ACHN (cell line): ENCODE measurements at places on chromosomes 5 and 9.

GRCh38 chr5:68519143-68519542 lies 303.6 kb downstream of the PIK3R1 start:
- DNase-seq: no peak

GRCh38 chr5:118988866-118989180 lies 476 bp upstream of the DTWD2 start:
- no peak for DNase-seq

- no peak for DNase-seq
Measured at GRCh38 chr5:159873680-159874079, 42.6 kb upstream of the ADRA1B start.

- peak; percentile 22 for DNase-seq
Measured at GRCh38 chr5:78649211-78649695, 681 bp upstream of the LHFPL2 start.

DNA sequence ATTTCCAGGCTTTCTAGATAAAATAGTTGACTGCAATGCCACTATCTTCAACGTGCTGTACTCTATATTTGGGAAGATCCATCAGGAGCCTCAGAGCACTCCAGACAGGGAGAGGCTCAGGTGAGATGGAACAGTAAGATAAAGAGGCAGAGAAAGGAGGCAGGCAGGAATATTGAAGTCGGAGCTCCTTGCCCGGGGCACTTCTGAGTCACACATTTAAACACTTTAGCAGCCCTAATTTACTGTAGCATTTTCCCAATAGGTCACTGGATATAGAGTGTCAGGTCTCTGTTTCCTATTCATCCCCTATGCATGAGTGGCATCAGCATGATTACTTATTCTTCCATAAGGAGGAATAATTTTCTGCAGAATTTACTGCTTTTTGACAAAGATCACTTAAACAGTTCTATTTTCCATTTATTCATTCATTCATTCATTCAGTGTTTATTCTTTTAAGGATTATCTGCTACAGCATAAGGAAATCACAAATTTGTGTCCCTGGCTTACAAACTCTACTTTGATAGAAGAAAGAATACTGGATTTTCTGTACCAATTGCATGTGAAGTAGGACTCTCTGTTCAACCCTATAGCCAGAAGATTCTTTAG lies 170.7 kb downstream of the MAPKAP1 start:
- DNase-seq: no peak

- DNase-seq: no peak
Measured at GRCh38 chr5:174119468-174119881, 74.0 kb downstream of the NSG2 start.

- DNase-seq: no peak
Measured at GRCh38 chr9:75146229-75146628, 57.9 kb downstream of the OSTF1 start.

DNA sequence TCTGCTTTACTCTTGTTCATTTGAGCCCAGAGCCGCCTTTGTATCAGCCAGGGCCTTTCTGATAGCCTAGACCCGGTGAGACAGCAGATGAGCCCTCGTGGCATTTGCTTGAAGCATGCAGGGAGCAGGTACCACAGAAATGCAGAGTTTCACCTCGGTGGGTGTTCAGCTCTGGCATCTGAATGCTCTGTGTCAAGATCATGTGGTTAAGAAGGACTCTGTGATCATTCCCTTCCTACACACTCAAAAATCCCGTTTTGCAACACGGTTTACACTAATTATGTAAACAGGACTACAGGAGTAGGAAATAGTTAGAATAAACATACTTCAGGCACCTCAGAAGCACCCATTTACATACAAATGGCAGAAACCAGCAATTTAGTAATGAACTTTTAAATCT lies 67.2 kb downstream of the MVB12B start:
- DNase-seq: no peak

DNA sequence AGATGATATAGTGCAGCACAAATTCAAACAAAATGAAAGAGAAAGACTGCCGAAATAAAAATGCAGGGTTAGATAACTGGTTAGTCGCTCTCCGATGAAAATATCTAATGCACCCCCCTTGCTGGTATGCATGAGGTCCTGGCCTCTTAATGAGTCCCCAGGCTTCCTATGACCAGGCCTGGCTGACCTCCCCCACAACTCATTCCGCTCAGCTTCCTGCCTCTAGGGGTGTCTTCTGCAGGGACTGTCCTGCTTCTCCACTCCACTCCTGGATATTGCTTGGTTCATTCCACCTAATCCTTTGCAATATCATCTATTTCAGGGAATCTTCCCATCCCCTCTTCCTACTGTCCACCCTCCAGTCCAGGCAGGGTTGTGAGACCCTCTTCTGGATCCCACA lies 341.8 kb downstream of the ASTN2 start:
- no peak for DNase-seq

- DNase-seq: no peak
Measured at GRCh38 chr9:136799079-136799853, 3.1 kb downstream of the CCDC183 start.
